ENCODE measurements at places on chromosomes 13 and 19.

- no peak for DNase-seq
Observed at GRCh38 chr13:98451676-98452470, 125.0 kb downstream of the STK24 start.

DNA sequence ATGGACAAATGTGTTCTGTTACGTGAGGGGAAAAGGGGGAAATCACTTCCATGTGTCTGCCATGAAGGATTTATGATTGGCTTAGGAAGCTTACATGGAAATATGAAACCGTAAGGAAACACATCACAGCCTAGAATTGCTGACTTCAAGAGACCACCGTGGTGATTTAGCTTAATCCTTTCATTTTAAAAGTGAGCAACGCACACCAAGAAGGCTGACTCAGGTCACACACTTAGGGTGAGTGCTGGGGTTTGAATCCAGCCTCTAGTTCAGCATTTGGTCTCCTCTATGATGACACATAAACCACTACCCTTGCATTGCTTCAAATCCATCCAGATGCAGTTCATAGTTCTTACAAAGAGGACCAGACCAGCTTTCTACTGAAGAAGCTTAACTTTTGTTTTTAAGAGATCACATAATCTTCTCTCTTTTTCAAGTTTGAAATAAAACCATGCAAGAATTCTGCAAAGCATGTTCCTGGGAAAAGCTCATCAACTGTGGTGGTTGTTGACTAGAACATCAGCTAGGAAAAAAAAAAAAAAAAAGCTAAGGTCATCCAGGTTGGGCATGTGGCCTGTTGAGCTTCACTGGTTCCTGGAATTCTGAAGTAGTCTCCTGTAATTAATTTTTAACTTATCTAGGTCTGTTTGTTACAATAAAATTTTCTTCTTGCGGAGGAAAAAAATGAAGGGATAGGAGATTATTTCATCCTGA lies 60.2 kb upstream of the KL start:
- DNase-seq, result no peak

GRCh38 chr13:55432814-55433213 lies 1707.9 kb upstream of the PRR20A start:
- no peak for DNase-seq

- no peak for DNase-seq
Observed at GRCh38 chr19:16373989-16374388, 49.4 kb downstream of the KLF2 start.

GRCh38 chr13:20264271-20265018 lies 32.3 kb upstream of the GJB6 start:
- DNase-seq, result no peak

DNA sequence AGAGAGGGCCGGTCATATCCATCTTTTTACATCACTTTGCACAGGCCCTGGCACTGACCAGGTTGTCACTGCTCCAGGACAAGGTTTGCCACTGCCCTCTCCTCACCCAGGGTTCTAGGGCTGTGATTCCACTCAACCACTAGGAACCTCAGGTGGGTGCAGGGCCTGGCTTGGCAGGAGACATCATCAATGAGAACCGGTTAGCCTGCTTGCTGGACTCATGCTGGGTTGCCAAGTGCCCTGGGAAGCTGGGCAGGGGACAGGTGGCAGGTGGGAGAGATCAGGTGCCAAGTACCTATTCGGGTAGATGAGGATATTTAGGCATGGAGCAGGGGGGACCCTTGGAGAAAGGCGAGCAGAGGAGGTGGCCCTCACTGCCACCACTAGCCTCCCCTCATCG lies 4.2 kb upstream of the CERS4 start:
- DNase-seq, result no peak

- no peak for DNase-seq
Observed at GRCh38 chr13:102757006-102757405, 16.6 kb downstream of the TEX30 start.

DNA sequence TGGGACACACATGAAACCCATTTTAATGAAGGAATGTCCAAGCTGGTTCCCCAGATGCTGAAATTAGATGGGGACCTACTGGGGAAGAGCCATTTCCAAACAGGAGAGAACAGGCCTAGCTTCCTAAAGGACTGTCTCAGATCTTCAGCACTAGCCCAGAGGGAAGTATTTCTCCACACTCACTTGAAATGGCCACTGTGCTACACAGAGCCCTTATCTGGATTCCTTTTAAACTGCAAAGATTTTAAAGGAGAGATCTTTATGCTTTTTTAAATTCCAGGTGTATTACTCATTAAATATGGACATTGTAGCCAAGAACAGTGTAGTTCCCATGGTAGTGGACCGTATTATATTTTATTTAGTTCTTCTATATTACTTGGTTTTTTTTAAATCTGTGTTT lies 255.3 kb downstream of the SHISA2 start:
- DNase-seq, result no peak

GRCh38 chr13:27953676-27954405 lies 15.3 kb downstream of the CDX2 start:
- peak; percentile 82 for DNase-seq

DNA sequence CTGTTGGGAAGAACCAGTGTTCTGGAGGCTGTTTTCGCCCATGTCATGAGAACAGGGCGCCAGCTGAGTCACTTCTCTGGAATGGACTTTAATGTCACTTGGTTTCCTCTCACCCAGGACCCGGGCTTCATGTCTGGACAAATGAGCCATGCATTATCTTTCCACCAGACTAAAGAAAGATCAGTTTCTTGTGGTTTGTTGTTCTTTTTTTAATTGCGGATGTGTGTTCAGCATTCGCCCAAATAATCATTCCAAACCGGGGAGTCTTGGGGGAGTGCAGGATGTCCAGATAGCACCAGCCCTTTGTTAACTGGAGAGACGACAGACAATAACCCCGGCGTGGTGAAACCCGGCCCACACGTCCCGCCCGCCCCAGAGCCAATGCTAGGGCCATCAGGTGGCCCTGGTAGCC lies 102.5 kb downstream of the COL4A2 start:
- DNase-seq, result no peak

- DNase-seq, result no peak
Observed at GRCh38 chr13:97934590-97934989, 18.9 kb upstream of the IPO5 start.

DNA sequence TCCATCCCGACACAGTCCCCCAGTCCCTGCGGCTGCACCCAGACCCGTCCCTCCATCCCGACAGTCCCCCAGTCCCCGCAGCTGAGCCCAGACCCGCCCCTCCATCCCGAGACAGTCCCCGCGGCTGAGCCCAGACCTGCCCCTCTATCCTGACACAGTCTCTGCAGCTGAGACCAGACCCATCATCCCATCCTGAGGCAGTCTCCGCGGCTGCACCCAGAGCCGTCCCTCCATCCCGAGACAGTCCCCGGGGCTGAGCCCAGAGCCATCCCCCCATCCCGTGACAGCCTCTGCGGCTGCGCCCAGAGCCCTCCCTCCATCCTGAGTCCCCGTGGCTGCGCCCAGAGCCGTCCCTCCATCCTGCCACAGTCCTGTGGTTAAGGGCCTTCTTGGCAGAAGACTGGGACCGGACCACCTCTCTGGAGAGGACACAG lies 28.8 kb upstream of the TMEM255B start:
- DNase-seq, result no peak

- DNase-seq, result no peak
Observed at GRCh38 chr13:50156140-50156539, 140.9 kb downstream of the KCNRG start.

- peak; percentile 29 for DNase-seq
Observed at GRCh38 chr13:21075379-21076249, 14.2 kb upstream of the LATS2 start.

DNA sequence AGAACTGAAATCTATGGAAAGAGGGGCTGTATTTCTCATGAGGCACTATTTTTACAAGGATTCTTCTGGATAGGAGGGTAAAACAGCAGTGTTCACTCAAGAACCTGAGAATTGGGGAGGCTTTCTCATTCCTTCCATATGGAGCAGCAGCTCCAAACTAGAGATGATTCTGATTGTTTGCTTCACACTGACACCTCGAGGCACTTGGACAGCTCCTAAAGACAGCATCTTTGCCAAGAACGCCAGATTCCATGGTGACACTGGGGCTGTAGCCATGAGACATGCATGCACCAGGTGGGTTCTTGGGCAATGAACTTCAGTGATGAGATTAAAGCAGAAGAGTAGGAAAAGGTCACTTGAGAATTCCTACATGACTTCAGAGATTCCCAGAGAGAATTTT lies 361.5 kb upstream of the HTR2A start:
- no peak for DNase-seq

- DNase-seq, result no peak
Observed at GRCh38 chr19:6274756-6275155, 5.0 kb downstream of the MLLT1 start.

DNA sequence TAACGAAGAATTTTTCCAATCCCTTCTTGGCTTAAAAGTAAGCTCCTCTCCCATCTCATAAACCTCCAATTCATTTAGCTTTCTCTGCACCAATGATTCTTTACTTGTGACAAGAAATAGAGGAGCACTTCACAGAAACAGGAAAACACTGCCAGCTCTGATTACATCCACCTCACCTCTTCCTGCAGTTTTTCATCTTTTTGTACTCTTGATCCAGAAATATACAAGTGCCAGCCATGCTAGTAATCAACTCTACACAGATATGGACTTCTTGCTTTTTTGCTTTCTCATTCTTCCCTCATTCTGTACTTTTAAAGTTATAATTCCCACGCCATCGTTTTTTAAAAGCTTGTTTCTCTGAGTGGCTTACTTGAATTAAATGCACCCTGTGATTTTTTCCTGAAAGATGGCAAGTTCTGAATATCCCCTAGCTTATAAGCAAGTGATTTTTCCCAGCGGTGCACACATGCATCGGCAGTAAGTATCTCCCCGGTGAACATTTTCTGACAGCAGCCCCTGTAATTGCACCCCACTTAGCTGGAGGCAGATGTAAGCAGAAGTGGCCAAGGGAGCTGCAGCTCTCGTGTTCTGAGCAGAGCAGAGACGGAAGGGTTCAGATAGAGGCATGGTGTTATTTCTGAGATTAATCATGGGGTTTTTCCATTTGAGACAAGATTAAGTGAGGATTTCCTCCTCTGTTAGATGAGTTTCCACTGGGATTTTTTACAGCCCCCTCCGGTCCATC lies 340.7 kb downstream of the SLC7A1 start:
- no peak for DNase-seq

DNA sequence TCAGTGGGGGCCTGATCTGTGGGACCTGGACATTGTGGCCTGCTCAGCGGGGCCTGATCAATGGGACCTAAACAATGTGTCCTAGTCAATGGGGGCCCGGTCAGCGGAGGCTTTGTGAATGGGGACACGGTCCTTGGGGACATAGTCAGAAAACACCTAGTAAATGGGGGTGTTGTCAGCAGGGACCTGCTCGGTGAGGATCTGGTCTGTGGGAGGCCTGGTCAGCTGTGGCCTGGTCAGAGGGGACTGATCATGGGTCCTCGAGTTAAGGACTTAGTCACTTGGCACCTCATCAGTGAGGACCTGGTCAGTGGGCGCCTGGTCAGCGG lies 44.5 kb upstream of the TPM4 start:
- DNase-seq, result no peak

- DNase-seq, result no peak
Observed at GRCh38 chr19:47725759-47726401, 12.7 kb downstream of the EHD2 start.

- no peak for DNase-seq
Observed at GRCh38 chr13:32284927-32285632, 30.1 kb downstream of the ZAR1L start.

DNA sequence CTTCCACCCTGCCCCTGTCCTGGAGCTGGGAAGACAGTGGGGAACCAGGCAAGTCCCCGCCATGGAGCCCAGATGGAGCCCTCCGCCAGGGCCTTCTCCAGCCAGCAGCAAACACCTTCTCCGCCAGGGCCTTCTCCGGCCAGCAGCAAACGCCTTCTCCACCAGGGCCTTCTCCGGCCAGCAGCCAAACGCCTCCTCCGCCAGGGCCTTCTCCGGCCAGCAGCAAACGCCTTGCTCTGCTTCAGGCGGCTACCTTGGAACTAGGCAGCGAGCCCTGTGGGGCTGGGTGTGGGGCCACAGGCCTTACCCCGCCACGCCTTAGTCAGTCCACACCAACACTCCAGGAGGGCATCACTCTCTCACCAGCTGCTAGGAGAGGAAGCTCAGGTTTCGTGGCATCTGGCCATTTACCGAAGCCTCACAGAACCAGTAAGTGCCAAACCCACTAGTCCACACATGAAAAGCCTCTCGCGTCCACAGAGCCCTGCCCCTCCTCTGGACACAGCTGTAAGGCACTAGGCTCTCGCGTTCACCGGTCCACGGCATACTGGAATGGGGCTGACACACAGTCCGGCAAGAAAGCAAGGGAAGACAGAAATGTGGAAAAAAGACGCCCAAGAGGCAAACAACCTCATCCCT lies 41.0 kb downstream of the MLLT1 start:
- DNase-seq, result no peak

- no peak for DNase-seq
Observed at GRCh38 chr19:29532956-29533355, 7.2 kb downstream of the VSTM2B start.

GRCh38 chr19:16778796-16779411 lies 50.3 kb upstream of the SIN3B start:
- peak; percentile 44 for DNase-seq

GRCh38 chr13:28299916-28300315 lies 161.6 kb downstream of the PAN3 start:
- no peak for DNase-seq

DNA sequence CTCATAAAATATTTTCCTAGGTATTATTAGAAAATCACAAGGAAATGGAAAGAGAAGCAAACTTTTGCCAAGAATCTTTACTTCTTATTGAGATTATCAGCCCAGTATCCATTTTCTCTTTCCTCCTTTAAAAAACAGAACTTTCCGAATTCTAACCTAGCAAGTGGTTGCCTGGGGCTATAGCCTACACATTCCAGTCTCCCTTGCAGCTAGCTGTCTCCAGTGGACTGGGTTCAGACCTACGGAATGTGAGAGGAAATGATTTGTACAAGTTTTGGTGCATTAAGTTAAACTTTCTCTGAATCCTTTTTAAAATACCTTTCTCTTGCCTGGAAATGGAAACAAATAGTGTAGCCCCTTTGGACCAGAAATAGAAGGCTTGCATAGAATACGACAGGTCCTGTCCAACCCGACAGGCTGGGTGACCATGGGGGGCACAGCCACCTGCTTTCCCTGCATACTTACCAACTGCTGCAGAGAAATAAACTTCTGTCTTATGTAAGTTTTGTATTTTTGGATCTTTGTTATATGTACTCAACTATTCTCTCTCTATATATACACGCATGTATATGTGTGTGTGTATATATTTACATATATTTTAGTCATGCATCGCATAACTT lies 185.9 kb downstream of the NALCN start:
- DNase-seq, result no peak

GRCh38 chr19:50668879-50669278 lies 19.6 kb downstream of the C19orf81 start:
- DNase-seq, result no peak

GRCh38 chr19:30225676-30226463 lies 146.3 kb upstream of the ZNF536 start:
- no peak for DNase-seq

All from activated naive CD8-positive, alpha-beta T cell treated with anti-CD3 and anti-CD28 coated beads for 36 hours (primary cell).